ENCODE measurements at places on chromosomes 4 and X.
A peak's percentile ranks its signal among the peaks of the same experiment; 100 is the strongest.

DNA sequence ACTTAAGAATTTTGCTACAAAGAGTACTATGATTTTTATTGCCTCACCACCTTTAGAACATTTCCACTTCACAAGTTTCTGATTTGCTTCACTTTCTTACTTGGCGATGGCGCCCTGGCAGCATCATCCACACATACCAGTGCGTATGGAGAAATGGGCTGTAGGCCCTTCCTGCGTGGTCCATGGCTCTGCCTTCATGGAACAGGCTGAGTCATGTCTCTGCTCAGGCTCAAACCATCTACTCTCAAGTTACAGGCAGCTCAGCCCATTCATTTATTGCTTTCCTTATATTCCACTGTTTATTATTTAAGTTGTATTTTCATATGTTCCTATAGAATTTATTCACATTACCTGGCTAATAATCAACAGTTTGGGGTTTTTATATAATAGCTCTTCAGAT, 21.1 kb downstream of the CASP3 start:
- no peak for DNase-seq

DNA sequence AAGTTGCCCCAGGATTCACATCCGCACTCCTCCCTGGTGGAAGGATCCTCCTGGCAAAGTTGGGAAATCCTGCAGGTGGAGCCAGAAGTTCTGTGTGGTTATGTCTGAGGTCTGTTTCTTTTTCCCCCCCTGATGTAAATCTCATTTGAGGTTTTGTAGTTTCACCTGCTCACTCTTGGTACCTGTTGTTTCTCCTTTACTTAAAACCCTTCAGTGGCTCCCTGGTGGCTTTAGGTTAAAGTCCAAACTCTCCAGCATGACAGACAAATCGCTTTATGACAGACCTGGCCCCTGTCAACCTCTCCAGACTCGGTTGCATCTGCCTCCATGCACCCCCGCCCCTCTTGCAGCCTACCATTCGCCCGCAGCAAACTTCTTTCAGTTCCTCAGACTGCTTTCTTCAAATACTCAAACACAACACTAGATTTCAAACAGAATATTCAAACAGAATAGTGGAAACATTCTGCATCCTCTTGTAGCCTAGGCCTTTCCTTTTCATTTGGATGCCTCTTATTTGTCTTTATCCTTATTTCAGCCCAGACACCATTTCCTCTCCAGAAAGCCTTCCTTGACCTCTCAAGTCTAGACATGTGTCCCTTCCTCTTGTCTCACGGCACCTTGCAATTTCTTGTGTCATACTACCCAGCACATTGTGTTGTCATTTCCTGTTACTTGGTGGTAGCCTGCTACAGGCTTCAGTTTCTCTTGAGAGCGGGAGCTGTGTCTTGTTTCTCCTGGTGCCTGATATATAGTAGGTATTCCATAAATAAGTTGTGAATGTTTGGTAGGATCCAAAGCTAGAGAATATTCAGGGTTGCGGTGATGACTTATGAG, 24.8 kb downstream of the IL13RA1 start:
- DNase-seq, result peak; percentile 14

DNA sequence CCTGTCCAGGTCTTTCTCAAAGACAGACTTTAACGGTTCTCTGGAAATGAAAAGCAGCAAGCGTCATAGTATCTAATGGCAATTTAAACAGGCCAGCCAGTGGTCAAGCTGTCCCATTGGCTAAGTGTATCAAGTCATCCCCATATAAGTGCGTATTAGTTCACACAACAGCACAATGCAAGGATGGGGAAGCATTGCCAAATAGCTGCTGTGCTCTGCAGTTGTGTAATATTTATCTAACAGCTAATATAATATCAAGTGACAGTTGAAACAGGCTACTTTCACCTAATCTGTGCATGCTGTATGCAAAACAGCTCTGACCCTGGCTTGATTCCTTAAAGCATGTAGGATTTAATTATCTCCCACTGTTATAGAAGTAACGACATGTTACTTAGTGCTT, 134.8 kb upstream of the PPARGC1A start:
- no peak for DNase-seq

- DNase-seq, result no peak
Observed at GRCh38 chrX:40952855-40953254, 132.4 kb upstream of the USP9X start.

DNA sequence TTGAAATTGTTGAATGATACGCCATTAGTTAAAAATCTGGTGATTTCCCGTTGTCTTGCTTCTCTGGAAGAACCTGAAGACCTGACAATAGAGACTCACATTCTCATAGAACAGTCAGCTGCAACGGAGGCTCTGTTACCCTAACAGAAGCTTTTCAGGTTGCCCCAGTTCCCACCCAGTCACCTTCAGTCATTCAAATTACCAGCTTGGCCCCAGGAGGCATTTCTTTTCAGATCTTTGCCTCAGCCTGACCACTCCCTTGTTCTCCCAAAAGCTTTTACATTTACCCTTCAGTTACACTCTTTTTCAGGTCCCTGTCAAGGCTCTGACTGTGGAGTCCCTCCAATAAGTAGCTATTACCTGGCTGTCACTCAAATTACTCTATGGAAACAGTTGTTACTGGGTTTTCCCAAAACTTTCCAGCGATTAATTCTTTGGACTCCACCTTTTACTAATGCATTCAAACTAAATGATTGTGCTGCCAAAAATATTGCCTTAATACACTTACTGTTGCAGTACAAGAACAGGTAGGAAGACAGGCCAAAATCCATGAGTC, 162.2 kb upstream of the FTHL17 start:
- DNase-seq, result no peak

GRCh38 chr4:48461000-48461399, 22.1 kb upstream of the SLC10A4 start:
- DNase-seq, result no peak

- no peak for DNase-seq
Observed at GRCh38 chr4:57116245-57116644, 6.1 kb upstream of the IGFBP7 start.

GRCh38 chr4:189377569-189377968, 563.1 kb upstream of the FRG1 start:
- no peak for DNase-seq

GRCh38 chrX:49309401-49309981, 6.0 kb downstream of the GAGE10 start:
- DNase-seq, result no peak

- no peak for DNase-seq
Observed at GRCh38 chr4:155966731-155967395, 13.2 kb upstream of the CTSO start.

- no peak for DNase-seq
Observed at GRCh38 chr4:43765514-43765913, 683.1 kb downstream of the KCTD8 start.

- no peak for DNase-seq
Observed at GRCh38 chrX:40573763-40574162, 7.0 kb upstream of the ATP6AP2 start.

- DNase-seq, result no peak
Observed at GRCh38 chrX:22340022-22340616, 67.4 kb downstream of the CBLL2 start.

DNA sequence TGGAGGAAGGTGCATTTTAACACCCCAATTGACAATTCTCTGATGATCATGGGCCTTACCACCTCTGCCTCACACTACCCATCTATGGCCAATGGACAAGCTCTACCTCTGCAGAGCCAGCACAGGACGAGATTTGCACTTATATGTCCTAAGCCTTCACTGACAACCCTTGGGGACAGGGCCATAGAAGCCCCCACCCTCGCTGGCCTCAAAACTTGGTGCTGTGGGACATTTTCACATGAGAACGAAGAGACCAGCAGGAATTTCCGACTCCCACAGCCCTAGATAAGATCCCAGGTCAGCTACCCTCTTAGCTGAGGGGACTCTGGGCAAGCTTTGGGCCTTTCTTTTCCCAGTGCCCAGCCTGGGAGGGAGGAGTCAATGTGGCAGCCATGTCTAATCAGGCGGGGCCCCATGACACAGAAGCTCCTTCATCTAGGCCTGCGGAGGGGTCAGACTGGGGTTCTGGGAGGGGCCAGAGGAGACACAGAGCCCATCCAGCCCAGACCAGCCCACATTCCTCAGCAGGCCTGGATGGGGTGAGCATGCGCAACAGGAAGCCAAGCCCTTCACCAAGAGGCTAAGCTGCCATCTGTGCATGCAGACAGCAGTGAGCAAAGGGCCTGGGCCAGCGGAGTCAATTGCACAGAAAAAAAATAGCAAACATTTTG, 12.1 kb downstream of the PJA1 start:
- DNase-seq, result no peak

DNA sequence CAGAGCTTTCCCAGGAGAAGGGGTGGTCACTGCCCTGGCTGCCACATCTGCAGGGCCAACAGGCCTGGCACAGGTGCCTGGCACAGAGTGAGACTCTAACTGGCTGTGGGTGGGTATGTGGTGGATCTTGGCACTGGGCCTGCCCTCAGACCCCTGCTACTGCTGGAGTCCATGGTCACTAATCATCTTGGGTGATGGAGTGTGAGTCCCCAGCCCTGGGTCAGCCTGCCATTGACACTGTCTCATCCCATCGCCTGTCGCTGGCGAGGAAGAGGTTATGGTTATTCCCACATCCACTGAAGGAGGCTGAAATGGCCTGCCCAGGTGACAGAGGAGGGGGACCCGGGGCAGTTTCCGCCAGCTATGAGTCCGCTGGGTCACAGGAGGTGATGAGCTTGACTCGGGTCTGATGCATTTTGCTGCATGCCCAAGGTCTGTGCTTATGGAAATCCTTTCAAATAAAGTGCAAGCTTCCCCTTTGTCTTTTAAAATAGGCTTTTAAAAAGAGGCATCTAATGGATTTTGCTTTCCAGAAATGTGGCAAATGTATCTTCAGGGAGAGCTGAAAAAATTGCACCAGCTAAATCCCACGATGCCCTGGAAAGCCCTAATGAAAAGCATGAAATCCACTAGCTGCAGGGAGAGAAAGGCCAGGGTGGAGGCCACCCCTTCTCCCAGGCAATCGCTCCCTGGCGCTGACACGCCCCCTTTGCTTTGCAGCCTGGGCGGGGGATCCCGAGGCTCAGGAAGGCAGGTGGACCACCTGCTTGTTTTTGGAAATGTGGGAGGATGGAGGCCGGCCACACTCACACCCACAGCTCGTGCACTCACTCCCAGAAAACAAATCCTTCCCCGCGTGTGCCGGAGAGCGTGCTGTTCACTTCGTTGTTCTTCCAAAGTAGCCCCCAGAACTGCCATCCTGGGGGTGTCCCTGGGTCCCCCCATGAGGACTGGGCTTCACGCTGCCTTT, 54.9 kb downstream of the ABLIM2 start:
- no peak for DNase-seq

DNA sequence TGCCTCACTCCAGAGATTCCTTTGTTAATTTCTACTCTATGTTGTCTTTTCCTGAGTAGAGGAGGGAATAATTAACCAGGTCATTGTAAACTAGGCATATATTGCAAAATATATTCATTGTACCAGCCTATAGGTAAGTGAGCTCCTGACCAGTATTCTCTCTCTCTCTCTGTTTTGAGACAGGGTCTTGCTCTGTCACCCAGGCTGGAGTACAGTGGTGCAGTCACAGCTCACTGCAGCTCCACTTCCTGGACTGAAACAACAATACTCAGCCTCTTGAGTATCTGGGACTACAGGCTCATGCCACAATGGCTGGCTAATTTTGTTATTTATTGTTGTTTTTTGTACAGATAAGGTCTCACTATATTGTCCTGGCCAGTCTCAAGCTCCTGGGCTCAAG, 198.3 kb downstream of the ARAP2 start:
- no peak for DNase-seq

DNA sequence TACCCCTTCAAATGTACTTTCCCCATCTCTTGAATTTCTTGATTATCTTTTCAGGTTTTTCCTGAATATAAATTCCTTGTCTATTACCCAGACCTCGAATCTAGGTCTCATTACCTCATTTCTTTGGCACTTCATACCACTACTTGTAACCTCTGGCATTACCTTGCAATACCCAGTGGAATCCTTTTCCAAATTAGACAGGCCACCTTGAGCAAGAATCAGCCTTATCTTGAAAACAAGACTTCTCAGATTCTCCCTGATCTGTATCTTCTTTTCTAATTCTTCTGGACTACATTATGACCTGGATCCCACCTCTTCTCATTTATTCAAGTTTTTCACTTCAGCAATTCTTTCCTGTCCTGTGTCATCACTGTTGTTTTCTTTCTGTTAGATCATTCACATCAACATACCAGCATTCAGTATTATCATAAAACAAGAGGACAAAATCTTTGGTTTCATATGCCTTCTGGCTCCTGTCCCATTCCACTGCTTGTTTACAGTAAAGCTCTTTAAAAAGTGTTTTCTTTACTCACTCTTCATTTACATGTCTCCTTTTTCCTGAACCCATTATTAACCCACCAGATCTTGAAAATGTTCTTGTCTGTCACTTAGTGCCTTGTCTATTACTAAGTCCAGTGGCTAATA, 275.6 kb upstream of the HS3ST1 start:
- no peak for DNase-seq

DNA sequence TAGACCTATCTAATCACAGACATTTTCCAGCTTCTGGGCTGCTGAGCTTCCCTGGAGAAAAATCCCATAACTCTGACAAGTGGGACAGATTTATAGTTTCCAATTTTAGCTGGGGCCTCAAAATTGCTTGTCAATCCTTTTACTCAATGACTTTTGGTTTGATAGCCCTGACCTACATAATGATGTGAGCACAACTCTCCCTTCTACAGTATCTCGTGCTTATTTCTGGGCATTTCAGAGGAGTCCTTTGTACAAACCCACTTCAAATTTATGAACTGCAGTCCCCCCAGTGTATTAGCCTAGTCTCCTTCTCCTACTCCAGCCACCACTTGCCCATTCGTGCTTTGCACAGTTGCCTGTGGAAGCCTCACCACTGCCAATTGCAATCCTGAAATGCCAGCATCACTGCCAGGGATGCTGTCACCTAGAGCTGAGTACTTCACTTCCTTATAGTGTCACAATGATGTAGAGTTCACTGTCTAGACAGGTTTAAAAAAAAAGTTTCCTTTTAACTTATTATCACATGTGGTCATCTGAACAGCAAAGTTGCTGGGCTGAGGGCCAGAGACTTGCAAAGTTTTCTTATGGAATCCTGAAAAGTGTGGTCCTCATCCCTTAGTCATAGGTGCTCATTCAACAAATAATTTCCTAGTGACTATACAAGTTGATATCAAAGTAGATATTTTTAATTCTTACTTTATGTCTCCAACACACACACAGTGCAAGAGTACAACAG, 21.2 kb downstream of the TRAM1L1 start:
- DNase-seq, result no peak

- DNase-seq, result no peak
Observed at GRCh38 chrX:79556800-79557199, 189.7 kb upstream of the ITM2A start.

- DNase-seq, result no peak
Observed at GRCh38 chr4:123043013-123043412, 120.6 kb upstream of the NUDT6 start.

GRCh38 chr4:7336732-7337131, 98.0 kb downstream of the PSAPL1 start:
- no peak for DNase-seq

GRCh38 chr4:69092190-69092589, 4.1 kb upstream of the UGT2B7 start:
- no peak for DNase-seq

DNA sequence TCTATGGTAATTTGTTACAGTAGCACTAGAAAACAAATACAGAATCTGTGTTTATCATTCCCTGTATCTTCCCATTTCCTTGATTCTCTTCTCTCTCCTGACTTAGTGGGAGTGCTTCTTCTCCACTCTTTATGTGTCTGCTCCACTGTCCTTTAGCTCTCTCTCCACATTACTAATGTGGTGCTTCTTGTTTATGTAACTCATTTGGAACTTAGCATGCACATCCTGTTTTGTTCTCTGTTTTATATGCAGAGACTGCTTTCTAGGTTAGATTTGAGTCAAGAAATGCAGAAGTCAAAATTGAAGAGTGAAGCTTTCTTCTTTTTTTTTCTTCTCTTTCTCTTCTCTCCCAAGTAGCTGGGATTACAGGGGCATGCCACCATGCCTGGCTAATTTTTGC, 25.9 kb downstream of the ADH1A start:
- no peak for DNase-seq
